ENCODE measurements at places on chromosomes 2 and 18. TPM values are rescaled to one million over a fixed set of nuclear protein-coding genes. Genes with fewer than 3 reads are reported as not detected.

- no peak for DNase-seq
Observed at GRCh38 chr18:67932271-67932670, 415.8 kb upstream of the DSEL start.

DNA sequence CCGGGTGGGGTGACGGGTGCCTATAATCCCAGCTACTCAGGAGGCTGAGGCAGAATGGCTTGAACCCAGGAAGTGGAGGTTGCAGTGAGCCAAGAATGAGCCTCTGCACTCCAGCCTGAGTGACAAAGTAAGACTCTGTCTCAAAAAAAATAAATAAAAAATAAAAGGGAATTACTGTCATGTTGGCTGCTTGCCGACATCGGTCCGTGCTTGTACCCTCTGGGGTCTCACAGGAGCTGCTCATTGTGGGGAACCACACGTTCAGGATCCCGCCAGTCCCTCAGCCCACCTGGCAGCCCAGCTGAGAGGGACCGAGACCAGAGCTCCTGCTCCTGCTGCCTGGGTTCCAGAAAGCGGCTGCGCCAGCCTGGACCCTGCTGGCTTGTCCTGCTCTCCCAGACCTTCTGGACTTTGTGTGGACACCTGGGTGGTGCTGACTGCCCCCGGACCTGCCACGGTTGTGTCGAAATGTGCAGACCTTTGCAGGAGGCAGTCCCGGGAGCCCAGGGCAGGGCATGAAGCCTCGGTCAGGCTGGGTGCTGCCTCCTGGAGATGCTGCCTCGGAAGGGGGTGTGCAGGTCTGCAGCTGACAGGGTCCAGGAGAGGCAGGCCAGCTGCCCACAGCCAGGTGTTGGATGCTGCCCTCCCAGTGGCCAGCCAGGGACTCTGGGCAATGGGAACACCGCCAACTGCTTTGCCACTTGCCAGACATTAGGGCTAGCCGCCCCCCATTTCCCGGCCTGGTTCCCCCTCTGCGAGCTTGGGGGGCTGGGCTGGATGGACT is 16.4 kb downstream of the KLF11 start:
- DNase-seq = no peak

DNA sequence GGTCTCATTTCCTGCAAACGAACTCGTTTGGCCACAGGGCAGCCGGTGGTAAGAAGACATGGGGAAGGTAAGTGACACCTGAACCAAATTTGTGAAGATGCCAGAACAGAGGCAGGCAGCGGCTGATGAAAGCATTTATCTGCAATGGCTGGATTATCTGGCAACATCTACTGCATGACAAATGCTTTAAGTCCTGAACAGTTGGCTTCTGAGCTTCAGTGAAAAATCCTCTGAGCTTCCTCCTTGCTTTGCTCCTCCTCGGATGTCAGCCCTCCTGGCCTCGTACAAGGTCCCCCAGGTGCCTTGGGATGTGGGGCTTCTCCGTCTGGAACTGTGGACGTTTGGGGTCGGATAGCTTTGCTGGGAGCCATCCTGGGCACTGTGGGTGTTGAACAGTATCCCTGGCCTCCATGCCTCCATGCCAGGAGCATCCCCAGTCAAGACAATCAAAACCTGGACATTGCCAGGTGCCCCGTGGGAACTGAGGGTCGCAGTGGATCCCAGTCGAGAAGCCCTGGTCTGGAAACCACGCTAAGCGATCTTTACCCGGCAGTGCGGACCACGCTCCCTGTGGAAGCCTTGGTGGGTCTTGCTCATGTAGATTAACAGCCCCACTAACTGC is 49.3 kb downstream of the KCNG2 start:
- no peak for DNase-seq

- no peak for DNase-seq
Observed at GRCh38 chr2:238320648-238321281, 447 bp downstream of the TRAF3IP1 start.

DNA sequence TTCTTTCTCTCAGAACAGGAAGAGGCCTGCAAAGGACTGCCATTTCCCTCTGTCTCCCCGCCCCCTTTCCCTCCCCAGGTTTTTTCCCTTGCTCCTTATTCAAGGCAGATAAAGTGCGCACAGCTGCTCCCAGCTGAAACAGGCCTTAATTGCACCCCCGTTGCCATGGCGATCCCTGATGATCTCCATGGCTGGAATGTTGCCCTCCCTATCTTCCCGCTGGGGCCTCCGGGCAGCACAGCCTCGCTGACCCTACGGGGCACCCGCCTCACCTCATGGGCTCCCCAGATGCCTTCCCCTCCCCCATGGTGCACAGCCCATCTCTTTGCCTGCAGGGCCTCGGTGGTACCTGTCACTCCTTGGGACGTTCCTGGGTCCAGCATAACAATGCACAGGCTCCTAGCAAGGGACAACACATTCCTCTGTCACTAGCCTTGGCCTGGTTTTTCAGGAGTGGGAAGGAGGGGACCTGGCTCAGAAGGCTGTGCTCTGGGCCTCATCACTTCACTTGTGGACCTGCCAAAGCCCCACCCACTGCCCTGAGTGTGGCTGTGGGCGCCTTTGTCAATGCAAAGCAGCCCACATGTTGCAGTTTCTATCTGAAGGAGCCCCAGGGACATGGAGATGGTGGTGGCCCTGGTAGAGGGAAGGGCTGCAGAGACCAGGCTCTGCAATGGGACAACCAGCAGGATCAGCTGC is 115.0 kb downstream of the CELF4 start:
- peak; percentile 92 for DNase-seq

- no peak for DNase-seq
Observed at GRCh38 chr18:7846335-7846734, 279.2 kb downstream of the PTPRM start.

The ZBTB7C gene
- polyA plus RNA-seq = 2.3 TPM

The RAB27B gene
- polyA plus RNA-seq = 10.7 TPM

Data from left lung (tissue), 14 donors.